Stimulated activated CD8-positive, alpha-beta memory T cell treated with anti-CD3 and anti-CD28 coated beads, Interleukin-15, amount 100 ng/mL, for 1 hour (primary cell): ENCODE measurements at places on chromosomes 3 and 15.
A peak's percentile ranks its signal among the peaks of the same experiment; 100 is the strongest.

GRCh38 chr3:103083848-103084631 lies 649.2 kb downstream of the ZPLD1 start:
- no peak for DNase-seq

DNA sequence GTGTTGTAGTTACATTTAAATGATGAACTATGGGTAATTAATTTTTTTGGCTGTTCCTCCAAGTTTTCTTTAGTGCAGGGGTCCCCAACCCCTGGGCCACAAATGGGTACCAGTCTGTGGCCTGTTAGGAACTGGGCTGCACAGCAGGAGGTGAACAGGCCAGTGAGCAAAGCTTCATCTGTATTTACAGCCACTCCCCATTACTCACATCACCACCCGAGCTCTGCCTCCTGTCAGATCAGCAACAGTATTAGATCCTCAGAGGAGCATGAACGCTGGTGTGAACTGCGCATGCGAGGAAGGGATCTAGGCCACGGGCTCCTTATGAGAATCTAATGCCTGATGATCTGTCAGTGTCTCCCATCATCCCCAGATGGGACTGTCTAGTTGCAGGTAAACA lies 75.9 kb upstream of the RPL35A start:
- DNase-seq = no peak

DNA sequence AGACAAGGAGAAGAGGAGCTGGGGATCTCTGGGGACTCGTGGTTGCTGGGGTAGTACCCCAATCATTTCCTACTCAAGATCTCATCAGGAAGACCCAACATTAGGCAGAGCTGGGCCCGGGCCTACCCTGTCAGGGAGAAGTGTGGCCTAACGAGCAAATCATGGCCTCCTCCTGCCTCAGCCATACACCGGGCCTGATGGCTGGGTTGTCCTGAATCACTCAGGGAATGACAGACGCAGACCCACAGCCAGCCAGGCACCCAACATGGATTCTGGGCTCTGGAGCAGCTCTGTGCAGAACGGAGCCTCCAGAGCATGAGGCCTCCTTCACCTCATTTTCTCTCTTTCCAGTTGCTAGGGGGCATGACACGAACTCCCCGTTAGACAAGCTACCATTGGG lies 19.7 kb downstream of the ITGA11 start:
- no peak for DNase-seq

- no peak for DNase-seq
Measured at GRCh38 chr3:196916221-196916620, 26.1 kb downstream of the NCBP2 start.

DNA sequence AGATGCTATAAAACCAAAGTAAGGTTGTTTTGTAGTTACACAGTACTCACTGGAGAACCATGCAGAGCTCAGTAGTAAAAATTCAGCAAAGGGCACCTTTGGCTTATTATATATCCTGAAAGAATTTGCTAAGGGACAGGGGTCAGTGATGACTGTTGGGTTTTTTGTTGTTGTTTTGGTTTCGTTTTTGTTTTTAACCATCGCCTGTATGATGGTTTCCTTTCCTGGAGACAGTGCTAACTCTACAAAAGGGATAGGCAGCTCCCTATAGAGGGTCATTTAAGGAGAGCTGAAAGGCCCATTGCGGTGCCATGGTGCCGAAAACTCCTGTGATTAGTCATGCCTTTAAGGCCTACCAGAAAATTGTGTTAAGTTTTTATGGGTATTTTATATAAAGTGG lies 118.2 kb upstream of the GOLIM4 start:
- DNase-seq = no peak

DNA sequence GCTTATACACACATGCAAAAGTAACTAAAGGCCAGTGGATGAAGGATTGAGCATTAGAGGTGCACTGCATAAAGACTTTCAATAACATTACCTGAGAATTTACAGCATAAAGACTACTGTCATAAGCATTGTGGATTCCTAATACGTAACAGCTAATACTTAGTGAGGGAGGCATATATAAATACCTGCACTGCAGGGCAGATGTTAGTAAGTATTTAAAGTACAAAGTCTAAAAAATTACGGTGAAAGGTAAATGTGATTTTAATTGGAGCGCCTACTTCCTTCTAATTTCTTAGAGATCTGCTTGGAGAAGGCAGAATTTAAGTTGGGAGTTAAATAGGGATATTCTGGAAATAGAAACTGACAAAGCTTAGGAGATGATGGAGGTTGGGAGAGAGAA lies 25.4 kb upstream of the TRPM7 start:
- no peak for DNase-seq

GRCh38 chr15:23074684-23075083 lies 35.3 kb upstream of the TUBGCP5 start:
- no peak for DNase-seq

- peak; percentile 12 for DNase-seq
Measured at GRCh38 chr15:99100245-99101173, 4.4 kb upstream of the SYNM start.

DNA sequence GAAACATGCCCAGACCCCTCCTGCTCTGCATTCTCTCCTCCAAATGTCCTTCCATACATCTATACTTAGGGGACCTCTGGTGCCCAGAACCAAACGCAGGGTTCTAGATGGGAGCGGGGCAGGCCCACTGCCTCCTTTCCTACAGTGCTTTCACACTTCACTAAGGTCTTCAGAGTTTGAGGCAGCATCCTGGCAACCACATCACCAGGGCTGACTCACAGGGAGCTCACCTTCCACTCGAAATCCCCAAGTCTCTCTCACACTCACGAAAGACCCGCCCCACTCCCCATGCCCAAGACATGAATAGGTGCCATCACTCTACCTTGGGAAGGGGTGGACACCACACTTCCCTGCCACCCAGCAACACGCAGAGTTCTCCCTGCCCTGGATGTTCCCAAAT lies 18.9 kb downstream of the HOMER2 start:
- no peak for DNase-seq

- peak; percentile 65 for DNase-seq
Measured at GRCh38 chr3:111071257-111072030, at the start of gene NECTIN3. NECTIN3 (plus strand) TSS chr3:111071816; CDS start chr3:111072018, 202 bp downstream.

DNA sequence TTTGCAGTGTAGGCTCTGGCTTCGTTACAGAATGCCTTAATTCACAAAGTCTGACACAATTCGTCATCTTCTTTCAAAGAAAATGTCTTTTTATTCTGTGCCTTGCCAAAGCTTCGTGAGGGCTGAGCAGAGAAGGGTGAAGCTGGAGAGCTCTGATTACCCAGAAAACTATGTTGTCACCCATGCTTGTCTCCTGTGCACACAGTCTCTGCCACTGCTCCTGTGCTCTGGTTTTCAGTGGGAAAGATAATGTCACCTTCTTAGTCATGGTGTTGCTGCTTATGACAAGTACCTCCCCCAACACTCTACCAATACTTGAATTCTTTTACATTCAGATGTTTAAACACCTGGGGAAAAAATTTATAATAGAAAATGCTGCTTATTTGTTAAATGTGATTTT lies 509.2 kb upstream of the GRM7 start:
- DNase-seq = no peak

- no peak for DNase-seq
Measured at GRCh38 chr15:54829821-54830220, 366.9 kb downstream of the RSL24D1 start.

DNA sequence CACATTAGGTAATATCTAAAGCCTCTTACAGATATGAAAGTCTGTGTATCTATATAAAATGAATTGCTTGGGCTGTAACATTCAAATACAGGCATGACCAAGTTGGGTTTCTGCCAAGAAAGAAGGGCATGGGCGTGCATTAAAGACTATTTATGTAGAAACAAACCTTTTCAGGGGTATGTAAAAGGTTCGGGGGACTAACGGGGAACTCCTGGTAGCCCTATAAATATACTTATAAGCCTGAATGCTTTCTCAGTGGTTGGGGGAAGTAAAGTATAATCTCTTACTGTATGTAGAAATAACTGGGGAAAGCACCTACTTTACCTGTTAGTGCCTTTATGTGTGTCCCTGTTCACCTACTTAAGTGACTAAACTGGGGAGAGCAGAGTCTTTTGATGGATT lies 154.5 kb upstream of the TBL1XR1 start:
- no peak for DNase-seq

DNA sequence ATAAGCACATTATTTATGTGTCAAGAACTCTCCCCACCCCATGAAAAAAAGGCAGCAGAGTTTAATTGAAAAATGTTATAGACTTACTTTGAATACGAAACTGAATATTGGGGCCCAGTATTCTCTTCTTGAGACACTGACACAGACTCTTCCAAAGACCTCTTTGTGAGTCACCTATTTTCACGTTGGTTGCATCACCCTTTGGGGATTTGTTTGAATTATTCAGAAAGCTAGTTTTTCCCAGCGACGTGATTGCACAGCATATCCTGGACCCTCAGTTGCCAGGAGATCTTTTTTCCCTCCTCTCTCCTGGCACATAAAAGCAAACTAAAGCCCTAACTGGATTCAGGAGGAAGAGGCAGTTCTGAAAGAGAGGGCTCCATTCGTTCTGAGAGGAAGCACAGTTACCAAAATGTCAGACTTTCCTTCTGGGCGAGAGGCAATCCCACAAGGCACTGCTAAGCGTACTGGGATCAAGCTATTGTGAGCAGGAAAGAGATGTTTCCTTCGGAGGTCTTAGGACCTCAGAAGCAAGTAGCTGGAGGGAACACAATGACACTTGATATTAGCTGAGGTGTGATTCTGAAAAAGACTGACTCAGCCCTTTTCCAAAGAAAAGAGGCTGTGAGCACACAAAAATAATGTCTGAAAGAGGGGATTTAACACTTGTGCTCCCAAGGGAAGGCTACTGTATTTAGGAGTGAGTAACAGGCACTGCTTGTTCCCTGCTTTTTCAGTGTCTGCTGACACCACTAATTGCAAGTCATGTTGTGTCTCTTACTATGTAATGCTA lies 65.8 kb upstream of the CADPS start:
- DNase-seq = no peak

- DNase-seq = peak; percentile 24
Measured at GRCh38 chr15:29090617-29091466, 178.8 kb downstream of the NSMCE3 start.

- no peak for DNase-seq
Measured at GRCh38 chr15:22265056-22265945, 185.0 kb downstream of the OR4M2 start.

- no peak for DNase-seq
Measured at GRCh38 chr15:46616033-46616432, 981.2 kb downstream of the SQOR start.

DNA sequence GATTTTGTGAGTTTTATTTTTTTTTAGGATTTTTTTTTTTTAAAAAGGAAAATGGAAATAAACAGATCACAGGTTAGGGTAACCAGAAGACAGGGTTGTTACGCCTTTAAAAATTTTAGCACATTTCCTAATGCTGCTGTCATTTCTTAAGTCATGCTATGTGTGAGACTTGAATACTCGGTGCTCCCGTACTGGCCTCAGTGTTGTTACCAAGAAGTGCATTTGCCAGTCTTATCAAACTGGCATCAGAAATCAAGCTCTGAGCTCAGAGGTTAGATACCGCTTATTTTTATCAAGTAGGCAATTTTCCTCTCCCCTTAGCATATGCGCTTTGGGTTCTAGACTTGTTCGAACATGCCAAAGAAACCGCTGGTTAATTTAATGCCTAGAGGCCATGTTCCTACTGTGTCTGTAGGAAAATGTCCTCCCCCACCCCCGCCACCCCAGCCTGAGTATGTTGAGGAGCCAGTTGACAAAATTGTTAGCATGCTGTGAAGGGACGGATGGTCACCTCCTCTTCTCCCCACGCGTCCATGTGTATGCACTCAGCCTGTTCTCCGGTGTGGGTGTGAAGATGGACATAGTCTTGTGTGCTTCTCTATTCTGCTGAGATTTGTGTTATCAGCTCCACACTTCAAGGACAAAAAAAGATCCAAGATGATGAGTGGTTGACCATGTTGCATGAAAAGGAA lies 88.9 kb downstream of the ITPR1 start:
- no peak for DNase-seq
